ENCODE measurements at places on chromosomes 4 and X.

- peak; percentile 94 for DNase-seq
Measured at GRCh38 chr4:100736641-100737451, 219.0 kb upstream of the EMCN start.

- no peak for DNase-seq
Measured at GRCh38 chrX:126376465-126376864, 176.1 kb downstream of the DCAF12L1 start.

DNA sequence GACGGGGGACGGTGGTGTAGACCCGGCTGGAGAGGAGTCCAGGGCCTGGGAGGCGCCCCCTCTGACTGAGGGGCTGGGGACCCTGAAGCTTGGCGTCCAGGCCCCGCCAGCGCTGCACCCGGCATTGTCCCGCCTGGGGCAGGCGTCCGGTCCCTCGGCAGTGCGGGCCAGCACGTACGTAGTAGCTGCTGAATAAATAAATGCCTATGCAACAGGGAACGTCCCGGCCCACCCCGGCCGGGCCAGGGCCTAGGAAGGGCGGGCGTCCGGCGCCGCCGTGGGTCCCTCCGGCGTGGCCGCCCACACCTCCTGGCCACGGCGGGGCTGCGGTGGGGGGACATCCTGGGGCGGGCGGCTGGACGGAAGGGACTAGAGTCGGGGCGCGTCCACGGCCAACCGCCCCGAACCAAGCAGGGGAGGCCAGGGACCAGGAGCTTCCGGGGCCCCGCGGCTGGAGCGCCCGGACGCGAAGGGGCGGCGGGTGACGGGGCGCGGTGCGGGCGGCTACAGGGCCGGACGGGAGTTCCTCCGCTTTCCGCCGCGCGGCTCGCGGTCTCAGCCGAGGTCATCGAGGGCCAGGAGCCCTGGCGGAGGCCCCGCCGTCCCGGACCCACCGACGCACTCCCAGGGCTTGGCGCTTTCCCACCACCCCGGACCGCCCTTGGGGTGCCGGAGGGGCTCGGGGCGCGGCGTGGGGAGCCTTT is 886 bp upstream of the WWC2 start:
- peak; percentile 71 for DNase-seq

GRCh38 chr4:185634066-185634652 is 98.9 kb upstream of the PDLIM3 start:
- no peak for DNase-seq

DNA sequence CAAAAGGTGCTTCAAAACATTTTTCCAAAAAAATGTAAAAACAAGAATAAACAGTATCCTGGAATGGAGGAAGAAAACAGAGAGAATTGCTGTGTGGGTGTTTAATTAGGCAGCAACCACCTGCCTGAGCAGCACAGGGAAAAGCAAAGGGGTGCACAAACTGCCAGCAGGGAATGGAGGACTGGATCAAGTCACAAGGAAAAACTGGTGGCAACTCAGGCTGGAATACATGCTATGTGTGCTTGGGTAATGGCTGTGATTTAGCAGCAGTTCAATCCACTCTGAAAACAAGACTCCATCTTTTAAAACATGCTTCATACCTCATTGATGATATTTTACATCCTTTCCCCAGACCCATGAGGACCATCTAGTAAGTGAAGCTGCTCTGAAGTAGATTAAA is 179.5 kb downstream of the HS6ST2 start:
- DNase-seq: no peak

- no peak for DNase-seq
Measured at GRCh38 chrX:40827331-40827730, 92.0 kb upstream of the MED14 start.

- DNase-seq: peak; percentile 88
Measured at GRCh38 chr4:41177016-41177415, 37.3 kb downstream of the APBB2 start.

DNA sequence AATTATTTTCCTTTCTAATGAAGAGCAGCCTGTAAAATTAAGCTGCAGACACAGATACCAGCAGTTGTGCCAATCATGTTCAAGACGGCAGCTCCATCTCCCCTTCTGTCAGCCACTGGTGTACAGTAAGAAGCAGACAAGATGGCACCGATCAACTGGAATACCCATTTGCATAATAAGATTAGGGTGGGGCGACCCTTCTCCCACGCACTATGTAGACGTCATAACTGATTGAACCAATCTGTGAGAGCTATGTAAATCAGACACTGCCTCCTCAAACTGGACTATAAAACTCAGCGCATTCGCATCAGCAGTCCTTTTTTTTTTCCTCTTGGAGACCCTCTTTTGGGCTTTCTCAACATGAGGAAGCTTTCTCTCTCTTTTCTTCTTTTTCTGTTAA is 40.4 kb upstream of the INTS6L start:
- no peak for DNase-seq

DNA sequence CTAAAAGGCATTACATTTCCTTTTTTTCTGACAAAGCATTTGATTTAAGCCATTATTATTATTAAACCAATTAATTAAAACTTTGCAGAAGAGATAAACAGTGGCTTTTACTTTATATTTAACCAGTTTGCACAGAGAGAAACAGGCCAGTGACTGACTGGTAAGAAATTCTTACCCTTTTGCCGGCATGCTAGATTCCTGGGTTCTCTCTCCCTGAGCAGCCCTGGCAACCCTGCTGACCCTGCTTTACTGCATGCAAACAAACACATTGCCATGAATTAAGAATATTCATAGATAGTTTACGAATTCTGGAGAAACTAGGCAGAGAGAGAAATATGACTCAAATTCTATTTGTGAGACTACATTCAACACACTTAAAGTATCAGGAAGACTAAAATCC is 1381.4 kb upstream of the IGFBP7 start:
- DNase-seq: no peak

- peak; percentile 57 for DNase-seq
Measured at GRCh38 chrX:8632924-8633323, 99.0 kb downstream of the ANOS1 start.

- peak; percentile 72 for DNase-seq
Measured at GRCh38 chrX:103518571-103518970, 718 bp downstream of the RAB40A start.

DNA sequence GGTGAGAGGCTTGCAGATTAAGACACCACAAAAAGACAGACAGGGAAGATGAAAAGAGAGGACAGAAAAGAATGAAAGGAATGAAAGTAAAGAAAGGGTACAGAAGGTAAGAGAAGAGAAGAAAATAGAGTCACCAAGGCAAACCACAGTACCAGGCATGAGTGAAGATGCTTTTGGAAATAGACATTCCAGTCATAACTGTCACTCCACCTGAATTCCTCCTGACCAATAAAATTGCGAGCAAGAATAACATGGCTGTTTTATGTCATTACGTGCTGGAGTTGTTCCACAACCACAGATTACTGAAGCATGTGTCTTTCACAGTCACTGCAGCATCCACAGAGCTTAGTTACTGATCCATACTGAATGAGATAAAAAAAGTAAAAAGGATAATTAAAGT is 864.9 kb upstream of the SLIT2 start:
- DNase-seq: peak; percentile 13

GRCh38 chr4:93657527-93657926 is 171.0 kb upstream of the ATOH1 start:
- no peak for DNase-seq

GRCh38 chr4:10023806-10024205 is 2.5 kb upstream of the SLC2A9 start:
- peak; percentile 64 for DNase-seq

GRCh38 chrX:23980011-23980441 is 47.0 kb downstream of the KLHL15 start:
- no peak for DNase-seq

DNA sequence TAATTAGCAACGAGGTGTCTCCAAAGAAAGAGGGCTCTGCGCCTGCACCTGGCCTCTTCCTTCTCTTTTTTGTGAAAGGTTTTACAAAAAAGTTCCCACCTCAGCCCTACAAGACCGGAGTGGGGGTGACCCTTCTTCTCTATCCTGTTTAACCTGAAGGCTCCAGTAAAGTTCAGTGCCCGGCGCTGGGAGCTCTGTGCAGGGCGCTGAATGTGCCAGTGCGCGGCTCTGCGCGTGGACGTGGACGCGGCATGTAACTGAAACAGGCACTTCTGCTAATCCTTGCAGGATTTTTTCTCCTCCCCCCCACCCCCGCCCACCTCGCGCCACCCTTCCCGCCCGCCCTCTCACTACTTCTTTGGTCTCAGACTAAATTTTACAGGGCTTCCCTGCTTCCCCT is 2.4 kb downstream of the GPR50 start:
- DNase-seq: no peak

- no peak for DNase-seq
Measured at GRCh38 chrX:9657590-9658256, 107.9 kb downstream of the GPR143 start.

DNA sequence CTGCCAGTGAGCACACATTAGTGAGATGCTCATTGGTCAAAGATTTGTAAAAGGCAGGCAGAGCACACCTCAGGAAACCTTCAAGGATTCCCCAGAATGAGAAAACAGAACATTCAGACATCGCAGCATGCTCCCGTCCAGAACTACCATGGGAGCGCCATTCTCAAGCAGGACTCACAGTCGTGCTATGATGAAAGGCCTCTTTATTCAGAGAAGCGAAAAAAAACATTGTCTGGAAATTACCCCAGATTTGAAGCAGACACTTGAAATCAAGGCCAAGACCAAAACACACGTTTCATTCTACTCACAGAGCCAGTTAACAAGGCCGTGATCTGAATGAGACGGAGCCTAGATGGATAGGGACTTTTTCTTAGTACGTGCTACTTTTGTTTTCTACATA is 961.8 kb upstream of the TENM3 start:
- no peak for DNase-seq

DNA sequence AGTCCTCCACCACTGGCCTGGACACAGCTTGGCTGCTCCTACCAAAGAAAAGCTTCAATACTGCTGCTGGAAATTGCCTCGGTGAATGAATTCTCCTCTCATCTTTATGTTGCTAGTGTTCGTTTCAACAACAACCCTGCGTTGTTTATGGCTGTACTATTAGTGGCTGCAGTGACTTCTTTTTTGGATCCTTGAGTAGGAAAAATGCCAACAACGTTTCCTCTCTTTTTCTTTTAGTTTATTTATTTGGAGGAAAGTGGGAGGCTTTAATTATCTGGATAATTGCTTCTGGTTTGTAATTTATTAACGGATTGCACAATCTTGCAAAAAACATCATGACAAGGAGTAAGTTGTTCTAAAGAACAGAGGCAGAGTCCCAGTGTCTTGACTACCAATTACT is 464.1 kb upstream of the TRAM1L1 start:
- DNase-seq: no peak

GRCh38 chr4:179563741-179564140 is 2121.5 kb upstream of the AGA start:
- no peak for DNase-seq

- no peak for DNase-seq
Measured at GRCh38 chrX:153783378-153784013, 2.7 kb downstream of the SRPK3 start.

DNA sequence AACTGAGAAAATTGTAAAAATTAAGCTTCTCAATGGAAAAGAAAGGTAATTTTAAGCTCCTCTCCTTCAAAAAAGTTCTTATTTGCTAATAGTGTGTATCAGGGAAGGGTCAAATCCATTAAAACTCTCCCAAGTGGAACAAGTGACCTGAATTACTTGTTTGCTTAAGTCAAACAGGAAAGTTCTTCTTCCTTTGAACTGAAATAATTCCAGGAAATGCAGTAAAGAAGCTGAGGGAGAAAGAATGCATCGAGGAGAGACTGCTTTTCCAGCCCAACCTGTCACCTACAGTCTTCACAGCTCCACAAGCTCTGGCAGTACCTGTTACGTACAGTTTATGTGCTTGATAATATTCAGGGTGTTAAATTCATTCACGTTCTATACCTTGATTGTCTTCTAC is 131.1 kb downstream of the KLHL8 start:
- DNase-seq: no peak

DNA sequence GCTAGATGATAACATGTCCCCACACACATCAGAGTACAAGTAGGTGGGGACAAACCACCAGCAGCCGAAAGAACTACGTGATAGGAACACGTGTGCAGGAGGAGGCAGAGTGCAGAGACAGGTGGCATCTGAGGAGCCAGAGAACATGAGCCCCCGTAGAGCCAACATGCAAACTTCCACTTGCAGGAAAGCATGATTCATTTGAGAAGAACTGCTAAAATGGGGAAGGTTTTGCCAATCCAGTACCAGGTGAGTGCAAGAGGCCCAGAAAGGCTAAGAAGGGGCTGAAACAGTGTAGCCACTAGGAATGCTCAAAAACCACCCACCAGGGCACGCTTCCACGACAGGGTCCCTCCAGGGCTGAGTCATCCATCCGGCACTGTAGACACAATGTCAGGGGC is 149.8 kb upstream of the TENM3 start:
- DNase-seq: no peak

DNA sequence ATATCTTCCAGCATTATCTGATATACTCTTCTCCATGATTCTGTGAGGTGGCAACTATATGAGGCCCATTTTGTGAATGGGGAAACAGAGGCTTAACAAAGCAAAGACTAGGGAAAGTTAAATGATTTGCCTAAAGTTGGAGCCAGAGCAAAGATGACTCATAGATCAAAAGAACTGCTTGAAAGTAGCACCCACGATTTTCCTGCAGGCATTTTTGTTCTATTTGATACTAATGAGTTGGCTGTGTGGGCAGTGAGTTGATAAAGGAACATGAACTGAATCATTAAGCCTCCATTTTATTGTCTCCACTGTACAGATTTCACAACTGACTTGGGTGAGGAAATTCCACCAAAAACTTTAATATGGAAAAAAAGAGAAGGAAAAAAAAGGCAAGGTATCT is 138.9 kb upstream of the IGFBP7 start:
- DNase-seq: peak; percentile 43

- DNase-seq: peak; percentile 18
Measured at GRCh38 chrX:30039768-30040167, 175.6 kb upstream of the MAGEB2 start.

GRCh38 chr4:170248029-170248428 is 158.3 kb upstream of the AADAT start:
- no peak for DNase-seq

GRCh38 chrX:140503714-140504351 is 1.0 kb downstream of the SOX3 start:
- peak; percentile 5 for DNase-seq

GRCh38 chrX:132876523-132877338 is 81.7 kb downstream of the HS6ST2 start:
- no peak for DNase-seq

DNA sequence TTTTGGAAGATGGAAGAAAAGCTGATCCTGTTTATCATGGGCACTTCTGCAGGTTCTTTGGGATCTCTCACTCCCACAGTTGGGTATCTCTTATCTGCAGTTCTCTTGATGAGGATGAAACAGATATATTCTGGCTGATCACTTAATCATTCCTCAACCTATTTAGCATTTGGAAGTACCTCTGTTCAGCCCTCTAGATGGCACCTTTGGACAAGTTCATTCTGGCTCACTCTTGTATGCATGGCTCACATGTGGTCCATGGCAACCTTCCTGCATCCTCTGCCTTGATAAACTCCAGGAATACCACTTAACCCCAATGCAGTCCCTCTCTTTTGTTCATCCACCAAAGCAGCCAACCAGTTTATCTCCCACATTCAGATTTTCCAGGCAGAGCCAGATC is 74.2 kb downstream of the SMARCA5 start:
- peak; percentile 37 for DNase-seq

GRCh38 chr4:30385650-30386049 is 334.5 kb upstream of the PCDH7 start:
- no peak for DNase-seq

- DNase-seq: no peak
Measured at GRCh38 chrX:129661369-129661768, 6.6 kb upstream of the APLN start.

Measured in cardiac fibroblast (primary cell).